Effector memory CD4-positive, alpha-beta T cell (primary cell): ENCODE measurements at places on chromosomes 11 and 22.

DNA sequence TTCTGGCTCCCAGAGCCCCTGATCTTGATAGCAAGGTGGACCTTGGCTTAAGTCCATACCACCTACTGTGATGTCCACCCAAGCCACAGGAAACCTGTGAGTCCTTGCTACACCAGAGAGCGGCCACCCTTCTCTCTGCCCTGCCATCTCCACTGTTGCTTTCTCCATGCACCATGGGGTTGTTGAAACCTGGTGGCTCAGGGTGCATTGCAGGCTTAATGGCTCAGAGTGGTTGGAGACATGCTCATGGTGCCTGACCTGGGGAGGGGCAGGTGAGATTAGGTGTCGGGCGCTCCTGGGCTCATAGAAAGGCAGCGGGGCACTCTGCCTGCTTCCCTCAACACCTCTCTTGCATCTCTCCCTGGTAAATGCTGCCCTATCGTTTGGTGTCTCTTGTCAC lies 25.0 kb upstream of the CACNG2 start:
- DNase-seq: no peak

DNA sequence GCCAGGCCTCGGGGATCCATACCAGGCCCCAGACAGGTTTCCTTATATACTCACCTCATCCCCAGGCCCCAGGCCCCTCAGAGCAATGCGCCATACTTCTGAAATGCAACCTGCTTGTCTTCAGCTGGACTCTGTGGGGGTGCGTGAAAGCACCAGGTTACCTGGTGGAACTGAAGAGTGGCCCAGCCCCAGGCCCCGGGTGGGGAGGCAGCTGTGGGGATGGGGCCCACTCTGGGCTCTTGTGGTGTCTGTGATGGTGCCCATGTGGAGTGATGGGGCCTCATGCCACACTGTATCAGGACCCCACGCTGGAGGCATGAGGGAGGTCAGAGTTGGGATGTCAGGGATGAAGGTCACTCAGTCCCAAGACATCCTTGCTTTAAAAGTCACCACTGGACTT lies 999.0 kb downstream of the BRD1 start:
- DNase-seq: no peak

GRCh38 chr11:65194564-65194963 lies 12.8 kb downstream of the CAPN1 start:
- no peak for DNase-seq

DNA sequence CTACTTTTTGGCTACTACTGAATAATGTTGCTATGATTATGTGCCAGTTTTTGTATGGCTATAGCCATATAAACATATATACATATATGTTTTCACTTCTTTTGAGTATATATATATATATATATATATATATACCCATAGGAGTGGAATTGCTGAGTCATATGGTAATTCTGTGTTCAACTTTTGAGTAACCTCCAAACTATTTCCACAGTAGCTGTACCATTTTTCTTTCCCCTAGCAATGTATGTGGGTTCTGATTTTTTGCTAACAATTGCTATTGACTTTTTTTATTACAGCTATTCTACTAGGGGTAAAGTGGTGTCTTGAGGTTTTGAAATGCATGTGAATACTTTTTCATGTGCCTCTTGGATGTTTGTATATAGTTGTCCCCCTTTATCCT lies 30.4 kb downstream of the CBL start:
- DNase-seq: no peak

DNA sequence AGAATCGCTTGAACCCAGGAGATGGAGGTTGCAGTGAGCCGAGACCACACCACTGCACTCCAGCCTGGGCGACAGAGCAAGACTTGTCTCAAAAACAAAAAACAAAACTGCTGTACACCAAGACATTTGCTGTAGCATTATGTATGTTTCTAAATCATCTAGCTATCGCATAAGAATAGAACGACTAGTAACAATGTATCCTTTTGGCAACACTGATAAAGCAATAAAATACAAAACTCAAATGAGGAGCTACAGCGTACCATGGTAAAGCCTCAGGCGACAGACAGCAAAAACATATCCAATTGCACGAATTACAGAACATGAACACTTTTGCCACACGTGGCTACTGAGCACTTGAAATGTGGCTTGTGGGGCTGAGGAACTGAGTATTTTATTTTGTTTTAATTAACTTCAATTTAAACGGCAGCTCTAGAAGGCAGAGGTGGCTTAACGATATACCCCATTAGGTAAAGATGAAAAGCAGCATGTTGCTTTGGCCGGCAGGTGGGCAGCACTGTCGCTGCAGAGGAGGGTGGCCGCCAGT lies 2.3 kb downstream of the TUBGCP6 start:
- DNase-seq: no peak

GRCh38 chr11:116580799-116581198 lies 192.0 kb downstream of the BUD13 start:
- DNase-seq: no peak

DNA sequence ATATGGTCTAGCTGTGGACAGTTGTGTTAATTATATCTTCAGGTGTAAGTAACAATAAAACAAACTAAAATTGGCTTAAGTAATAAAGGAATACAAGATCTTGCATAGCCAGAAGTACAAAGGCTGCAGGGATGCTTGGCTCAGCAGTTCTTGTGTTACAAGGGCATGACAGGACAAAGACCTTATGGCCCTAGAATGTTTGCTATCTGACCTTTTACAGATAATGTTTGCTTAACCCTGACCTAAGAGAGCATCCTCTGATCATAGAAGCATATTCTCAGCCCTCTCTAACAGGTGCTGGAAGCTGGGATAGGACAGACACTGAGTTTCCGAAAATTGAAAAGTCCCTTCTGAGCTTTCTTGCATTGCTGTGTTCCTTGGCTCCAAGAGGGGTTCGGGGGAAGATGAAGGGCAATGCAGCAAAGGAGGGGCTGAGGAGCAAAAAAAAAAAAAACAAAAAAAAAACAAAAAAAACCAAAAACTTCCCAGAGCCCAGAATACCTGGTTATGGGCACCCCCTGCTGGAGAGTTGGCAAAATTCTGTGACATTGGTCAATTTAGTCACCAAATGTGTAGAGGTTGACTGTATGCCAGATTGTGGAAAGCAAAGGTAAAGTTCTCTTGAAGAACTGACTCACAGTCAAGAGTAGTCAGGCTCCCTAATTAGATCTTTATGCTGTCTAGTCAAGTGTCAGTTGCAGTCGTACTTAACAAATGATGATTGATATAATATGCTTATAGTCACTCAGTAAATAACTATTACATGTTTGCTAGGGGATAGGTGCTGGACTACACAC lies 10.4 kb upstream of the HIKESHI start:
- peak; percentile 38 for DNase-seq

- no peak for DNase-seq
Measured at GRCh38 chr11:2577031-2577990, 122.5 kb downstream of the KCNQ1OT1 start.

- DNase-seq: no peak
Measured at GRCh38 chr11:18501629-18502028, 25.1 kb downstream of the TSG101 start.

- DNase-seq: no peak
Measured at GRCh38 chr22:40023341-40023841, 28.6 kb downstream of the FAM83F start.

DNA sequence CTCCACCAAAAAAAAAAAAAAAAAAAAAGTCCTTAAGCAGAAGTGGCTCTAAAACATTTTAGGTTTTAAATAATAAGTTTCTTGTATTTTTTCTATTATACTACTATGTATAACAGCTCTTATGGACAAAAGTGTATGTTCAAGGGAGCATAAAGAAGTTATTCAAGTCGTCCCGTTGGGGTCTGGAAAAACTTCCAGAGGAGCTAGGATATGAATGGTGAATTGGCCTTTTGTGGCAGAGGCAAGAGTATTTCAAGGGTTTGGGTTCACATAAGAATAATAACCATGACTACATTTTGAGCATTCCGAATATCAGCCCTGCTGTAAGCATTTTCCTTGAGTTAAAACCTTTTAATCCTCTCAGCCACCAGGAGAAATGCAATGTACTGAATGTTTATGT lies 50.6 kb upstream of the ARHGAP42 start:
- no peak for DNase-seq

DNA sequence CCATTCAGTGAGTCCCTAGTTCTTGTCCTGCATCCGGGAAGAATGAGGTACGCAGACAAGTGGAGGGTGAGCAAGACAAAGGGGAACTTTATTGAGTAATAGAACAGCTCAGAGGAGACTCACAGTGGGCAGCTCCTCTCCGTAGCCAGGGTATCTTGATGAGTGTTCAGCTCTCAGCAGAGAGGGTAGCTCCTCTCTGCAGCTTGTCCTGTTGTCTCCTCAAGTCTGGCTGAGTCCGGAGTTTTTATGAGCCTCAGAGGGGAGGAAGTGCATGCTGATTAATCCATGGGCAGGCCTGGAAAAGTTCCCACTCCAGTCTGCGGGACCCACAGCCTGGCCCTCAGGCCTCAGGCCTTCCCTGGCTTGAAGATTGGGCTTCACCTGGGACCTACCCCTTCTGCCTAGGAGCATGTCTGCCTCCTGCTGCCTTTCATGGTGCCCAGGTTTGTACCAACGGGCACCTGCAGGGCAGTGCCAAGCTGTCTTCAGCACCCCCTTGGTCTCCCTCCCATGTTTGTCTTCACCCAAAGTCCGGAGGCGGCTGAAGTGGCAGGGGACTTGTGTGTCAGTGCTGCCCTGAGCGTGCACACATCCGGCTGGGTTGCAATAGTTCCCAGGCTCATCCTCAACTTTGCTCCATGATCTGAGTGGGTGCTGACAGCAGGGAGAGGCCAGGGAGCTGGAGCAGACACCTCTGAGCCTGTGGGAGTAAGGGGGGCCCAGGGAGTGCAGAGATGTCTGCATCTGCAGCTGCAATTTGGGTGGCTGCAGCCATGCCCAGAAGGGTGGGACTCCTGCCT lies 134.2 kb downstream of the LDLRAD3 start:
- DNase-seq: no peak

- no peak for DNase-seq
Measured at GRCh38 chr11:78699609-78700135, 125.0 kb upstream of the NARS2 start.

GRCh38 chr11:113862435-113862834 lies 12.9 kb downstream of the USP28 start:
- no peak for DNase-seq

GRCh38 chr11:130340671-130341319 lies 26.1 kb upstream of the ZBTB44 start:
- peak; percentile 11 for DNase-seq

GRCh38 chr11:46673713-46674462 lies 26.5 kb downstream of the ARHGAP1 start:
- no peak for DNase-seq

- DNase-seq: no peak
Measured at GRCh38 chr11:69362315-69362714, 68.4 kb downstream of the MYEOV start.

GRCh38 chr11:1876361-1877063 lies 15.2 kb downstream of the PRR33 start:
- DNase-seq: no peak

- no peak for DNase-seq
Measured at GRCh38 chr11:70637949-70638583, 239.7 kb downstream of the CTTN start.

GRCh38 chr11:78038697-78039313 lies 15.7 kb upstream of the KCTD14 start:
- no peak for DNase-seq

DNA sequence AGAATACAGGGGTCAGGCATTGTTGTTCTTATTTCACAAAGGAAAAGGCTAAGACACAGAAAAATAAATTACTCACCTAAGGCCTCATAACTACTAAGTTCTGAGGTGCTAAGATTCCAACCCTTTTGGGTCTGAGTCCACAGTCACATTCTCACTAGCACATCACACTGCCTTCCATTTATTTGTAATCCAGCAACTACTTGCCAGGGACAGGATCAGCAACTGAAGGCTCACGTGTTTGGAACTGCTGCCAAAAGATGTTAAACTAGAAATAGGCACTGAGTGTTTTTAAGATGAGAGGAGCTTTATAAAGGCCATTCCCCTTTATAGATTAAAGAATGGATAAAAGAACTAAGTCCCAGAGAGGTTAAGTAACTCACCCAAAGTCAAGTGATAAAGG lies 58.0 kb downstream of the CADM1 start:
- DNase-seq: no peak

DNA sequence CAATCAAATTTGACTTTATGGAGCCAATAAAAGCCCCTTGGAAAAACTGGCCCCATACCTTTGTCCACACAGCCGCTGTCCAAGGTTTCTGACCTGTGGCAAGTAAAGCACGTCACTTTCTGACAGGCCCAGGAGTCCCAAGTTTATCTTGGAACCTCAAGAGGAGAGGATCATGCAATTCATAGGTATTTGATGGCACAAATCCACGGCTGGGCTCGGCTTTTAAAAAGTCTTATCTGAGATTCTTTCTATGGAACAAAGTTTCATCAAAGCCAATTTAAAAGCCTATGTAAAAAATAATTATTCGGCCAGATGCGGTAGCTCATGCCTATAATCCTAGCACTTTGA lies 13.6 kb downstream of the TMEM138 start:
- DNase-seq: no peak

- DNase-seq: no peak
Measured at GRCh38 chr22:34880662-34881061, 185.3 kb upstream of the ISX start.

DNA sequence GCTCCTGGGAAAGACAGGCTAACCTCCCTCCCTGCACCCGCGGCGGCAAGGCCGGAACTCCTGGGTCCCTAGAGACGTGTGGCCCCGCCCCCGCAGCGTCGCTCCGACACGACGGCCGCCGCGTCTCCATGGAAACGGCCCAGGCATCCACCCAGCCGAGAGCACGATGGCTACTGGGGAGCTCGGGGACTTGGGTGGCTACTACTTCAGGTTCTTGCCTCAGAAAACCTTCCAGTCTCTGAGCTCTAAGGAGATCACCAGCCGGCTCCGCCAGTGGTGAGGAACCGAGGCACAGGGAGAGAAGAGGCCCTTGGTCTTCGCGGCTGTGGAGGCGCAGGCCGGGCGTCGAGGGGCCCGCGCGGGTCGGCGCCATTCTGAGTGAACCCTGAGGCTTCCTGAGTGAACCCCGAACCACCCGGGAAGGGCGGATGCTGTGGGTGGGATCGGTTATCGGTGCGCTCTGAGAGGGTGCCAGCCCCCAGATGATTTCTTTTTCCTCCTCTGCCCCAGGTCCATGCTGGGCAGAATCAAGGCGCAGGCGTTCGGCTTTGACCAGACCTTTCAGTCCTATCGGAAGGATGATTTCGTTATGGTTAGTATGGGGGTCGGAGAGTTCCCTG lies at the start of gene CFAP300:
Gene CFAP300, plus strand, starts transcription at position 133 of the 620 bp plus-strand sequence. Its CDS starts 34 bp downstream, at position 167.
- DNase-seq: peak; percentile 6

DNA sequence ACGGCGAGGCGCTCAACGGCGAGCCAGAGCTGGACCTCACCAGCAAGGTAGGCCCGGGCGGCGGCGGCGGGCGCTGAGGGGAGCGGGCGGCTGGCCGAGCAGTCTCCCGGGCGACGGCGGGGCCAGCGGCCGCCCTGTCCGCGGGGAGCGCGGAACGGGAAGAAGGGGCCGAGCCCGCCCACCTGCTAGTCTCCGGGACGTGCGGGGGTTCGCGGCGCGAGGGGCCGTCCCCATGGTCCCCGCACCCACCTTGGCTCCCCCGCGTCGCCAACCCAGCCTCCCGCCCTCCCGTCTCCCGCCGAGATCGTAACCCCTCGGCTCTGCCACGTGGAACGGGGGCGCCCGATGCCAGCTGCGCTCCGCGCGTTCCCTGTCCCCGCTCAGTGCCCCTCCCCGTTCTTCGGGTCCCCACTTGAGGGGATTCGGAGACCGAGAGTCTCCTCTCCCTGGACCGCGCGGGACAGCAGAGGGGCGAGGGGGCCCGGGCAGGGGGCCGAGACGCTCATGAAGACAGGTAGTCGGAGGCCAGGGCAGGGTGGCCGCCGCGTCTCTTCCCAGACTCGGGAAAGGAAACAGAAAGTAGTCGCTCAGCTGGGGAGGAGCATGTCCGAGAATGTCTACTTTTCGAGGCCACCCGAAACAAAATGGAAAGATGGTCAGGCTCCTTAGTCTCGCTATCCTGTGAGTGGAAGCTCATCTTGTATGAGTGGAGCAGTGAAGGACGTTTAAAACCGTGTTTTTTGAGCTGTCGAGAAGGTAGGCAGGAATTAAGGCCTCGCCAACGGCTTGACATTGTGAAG lies 557 bp downstream of the GTPBP1 start:
- no peak for DNase-seq
